NCI-H524 treated with DMSO at 0.1 percent for 48 hours (cell line): ENCODE measurements at places on chromosomes 3 and 15.
A peak's percentile ranks its signal among the peaks of the same experiment; 100 is the strongest.

DNA sequence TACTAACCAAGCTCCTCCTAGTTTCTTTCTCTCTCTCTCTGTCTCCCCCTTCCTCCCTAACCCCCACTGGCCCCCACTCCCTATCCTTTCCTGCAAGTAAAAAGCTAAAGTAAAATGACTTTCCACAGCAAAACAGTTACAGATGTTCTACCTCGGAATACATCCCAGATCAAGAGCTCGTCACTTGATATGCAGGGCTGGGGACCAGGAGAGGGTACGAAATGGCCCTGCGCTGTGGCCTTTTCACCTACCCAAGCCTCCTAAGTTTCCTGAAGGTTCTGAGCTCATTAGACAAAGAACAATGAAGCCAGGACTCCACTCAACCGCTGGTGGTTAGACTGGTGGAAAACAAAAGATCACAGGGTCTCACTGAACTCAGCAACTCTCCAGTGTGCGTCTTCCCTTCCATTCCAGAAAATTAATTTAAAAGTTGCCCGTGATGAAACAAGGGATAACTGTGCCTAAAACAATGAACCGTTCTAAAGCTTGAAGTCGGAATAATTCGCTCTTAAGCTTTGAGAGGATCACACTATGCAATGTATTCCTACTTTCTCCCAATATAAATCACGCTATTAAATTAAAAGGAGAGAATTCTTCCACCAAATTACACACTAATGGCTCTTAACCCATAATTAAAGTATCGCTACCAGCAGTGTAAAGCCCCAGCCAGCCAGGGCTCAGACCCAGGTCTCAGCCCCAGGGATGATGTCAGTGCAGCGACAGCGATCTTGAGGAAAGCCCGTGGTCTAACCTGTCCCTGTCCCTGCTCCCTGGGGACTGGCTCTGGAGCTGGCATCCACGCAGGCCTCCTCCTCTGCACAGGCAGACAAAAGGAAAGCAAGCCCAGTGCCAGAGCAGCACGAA, 5.0 kb downstream of the VGLL4 start:
- no peak for DNase-seq

DNA sequence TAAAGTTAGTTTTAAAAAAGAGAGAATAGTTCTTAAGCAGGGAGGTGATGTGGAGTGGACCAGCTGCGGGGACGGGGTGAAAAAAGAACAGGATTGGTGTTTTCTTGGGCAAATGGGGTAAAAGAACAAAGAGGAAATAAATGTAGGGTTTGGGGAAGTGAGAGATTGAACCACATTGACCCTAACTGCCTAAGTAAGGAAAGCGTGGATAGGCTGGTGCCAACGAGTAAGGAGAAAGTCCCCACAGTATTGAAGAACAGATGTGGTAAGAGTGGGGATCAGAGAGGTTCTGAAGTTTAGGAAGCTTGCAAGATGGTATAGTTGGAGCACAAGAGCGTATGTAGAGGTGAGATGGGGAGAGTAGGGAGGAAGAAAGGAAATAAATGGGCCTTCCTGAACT, 17.0 kb downstream of the IREB2 start:
- DNase-seq: no peak

GRCh38 chr3:147812186-147812911, 403.2 kb downstream of the ZIC1 start:
- no peak for DNase-seq

- DNase-seq: no peak
Measured at GRCh38 chr3:124858275-124858674, 28.9 kb downstream of the ITGB5 start.

DNA sequence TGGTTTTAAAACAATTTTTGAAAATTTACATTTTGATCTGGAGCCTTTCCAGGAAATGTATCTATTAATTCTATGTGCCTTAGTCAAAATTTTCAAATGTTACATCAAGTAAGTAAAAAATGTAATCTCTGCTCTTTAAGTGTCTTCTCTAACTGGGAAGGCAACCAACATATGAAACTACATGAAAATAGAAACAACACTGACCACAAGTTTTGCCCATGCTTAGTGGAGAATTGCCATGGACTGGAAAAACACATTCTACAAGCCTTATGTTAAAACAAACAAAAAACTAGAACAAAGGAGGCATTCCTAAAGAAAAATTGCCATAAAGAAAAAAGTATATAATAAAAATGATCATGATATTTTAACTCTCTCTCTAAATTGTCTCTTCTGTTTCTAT, 75.9 kb upstream of the SPRED1 start:
- no peak for DNase-seq

GRCh38 chr3:14141144-14141543, 16.3 kb downstream of the TMEM43 start:
- no peak for DNase-seq

DNA sequence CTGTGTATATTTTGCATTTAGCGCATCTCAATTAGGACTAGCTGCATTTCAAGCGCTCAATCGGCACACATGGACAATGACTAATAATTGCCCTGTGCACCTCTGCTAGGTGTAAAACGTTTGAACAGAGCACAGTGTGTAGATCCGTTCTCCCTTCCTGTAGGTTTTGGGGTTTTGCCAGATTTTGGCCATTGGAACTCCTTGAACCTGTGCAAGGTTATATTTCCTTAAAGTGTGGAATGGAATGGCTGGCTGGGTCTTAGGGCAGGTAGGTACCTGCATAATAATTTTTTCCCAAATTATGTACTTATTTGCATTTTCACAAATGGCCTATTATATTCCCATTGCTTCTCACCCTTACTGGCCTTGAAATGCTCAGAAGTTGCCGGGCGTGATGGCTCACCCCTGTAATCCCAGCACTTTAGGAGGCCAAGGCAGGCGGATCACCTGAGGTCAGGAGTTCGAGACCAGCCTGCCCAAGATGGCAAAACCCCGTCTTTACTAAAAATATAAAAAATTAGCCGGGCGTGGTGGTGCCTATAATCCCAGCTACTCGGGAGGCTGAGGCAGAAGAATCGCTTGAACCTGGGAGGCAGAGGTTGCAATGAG, 777 bp downstream of the RNU5B-1 start:
- DNase-seq: no peak

DNA sequence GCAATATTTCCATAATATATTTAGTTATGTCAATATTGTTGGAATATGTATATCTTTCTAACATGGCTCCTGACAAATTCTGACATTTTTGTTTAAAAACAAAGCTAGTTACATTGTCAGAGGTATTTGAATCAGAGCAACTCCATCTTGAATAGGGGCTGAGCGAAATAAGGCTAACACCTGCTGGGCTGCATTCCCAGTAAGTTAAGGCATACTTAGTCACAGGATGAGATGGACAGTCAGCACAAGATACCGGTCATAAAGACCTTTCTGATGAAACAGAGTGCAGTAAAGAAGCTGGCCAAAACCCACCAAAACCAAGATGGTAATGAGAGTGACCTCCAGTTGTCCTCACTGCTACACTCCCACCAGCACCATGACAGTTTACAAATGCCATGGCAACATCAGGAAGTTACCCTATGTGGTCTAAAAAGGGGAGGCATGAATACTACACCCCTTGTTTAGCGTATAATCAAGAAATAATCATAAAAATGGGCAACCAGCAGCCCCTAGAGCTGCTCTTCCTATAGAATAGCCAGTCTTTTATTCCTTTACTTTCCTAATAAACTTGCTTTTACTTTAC, 30.4 kb downstream of the RPL22L1 start:
- no peak for DNase-seq

- DNase-seq: no peak
Measured at GRCh38 chr15:62118520-62119226, 46.4 kb downstream of the C2CD4B start.

- no peak for DNase-seq
Measured at GRCh38 chr3:148707601-148708380, 10.1 kb downstream of the AGTR1 start.

- peak; percentile 82 for DNase-seq
Measured at GRCh38 chr3:171460725-171461524, 720 bp upstream of the TNIK start.

- DNase-seq: no peak
Measured at GRCh38 chr3:134711284-134711683, 60.5 kb upstream of the KY start.

DNA sequence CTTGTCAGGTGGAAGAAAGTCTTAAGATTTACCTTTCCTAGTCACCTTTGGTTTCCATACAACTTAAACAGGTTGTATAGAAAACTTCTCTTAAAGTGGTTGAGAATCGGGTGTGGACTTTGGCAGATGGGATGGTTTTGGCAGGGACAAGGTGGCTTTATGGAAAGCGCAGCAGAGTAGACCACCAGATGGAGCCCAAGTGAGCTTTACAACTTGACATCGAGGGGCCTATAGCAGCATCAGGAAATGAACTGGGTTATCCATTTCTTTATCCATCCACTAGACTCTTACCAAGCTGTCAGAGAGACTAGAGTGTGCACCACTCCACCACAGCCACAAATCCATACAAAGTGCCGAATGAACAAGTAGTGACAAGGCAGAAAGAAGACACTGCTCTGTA, 85.3 kb upstream of the MBNL1 start:
- DNase-seq: peak; percentile 72

- no peak for DNase-seq
Measured at GRCh38 chr3:71421820-71422566, 161.5 kb downstream of the FOXP1 start.

DNA sequence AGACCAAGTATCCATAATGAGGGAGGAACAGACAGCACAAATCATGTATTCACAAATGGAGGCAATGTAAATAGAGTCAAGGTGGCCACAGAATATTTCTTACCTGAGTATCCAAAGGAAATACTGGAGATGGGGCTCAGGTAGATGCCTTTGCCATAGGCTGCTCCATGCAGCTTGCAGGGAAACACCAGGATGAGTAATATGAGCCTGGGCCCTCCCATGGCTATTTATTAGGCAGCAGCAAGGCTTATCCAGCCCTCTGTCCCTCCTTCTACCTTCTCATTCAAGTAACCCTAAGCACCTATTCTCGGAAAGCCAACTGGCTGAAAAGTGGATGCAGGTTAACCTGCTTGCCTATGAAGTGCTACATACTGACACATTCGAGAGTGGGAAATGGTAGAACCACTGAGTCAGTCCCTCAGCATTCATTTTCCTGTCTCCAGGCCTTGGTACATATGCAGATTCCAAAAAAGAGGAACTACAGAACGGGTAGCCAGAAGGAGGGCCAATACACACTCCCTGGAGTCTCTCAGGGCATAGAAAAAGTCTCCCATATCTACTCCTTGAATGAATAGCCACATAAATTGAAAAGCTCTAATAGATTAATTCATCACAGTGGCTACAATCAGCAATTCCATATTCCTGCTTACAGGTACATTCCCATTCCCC, 18.3 kb upstream of the PKM start:
- DNase-seq: no peak
